Stimulated activated CD8-positive, alpha-beta memory T cell treated with anti-CD3 and anti-CD28 coated beads, Interleukin-7, amount 100 ng/mL, for 1 hour (primary cell): ENCODE measurements at places on chromosomes 12 and 14.

GRCh38 chr14:92360651-92361370 is 37.8 kb downstream of the SLC24A4 start:
- no peak for DNase-seq

- peak; percentile 58 for DNase-seq
Observed at GRCh38 chr12:108616941-108617858, 16.5 kb downstream of the SELPLG start.

- no peak for DNase-seq
Observed at GRCh38 chr12:108694812-108695278, 36.5 kb downstream of the CORO1C start.

GRCh38 chr14:50783563-50783962 is 47.4 kb downstream of the NIN start:
- no peak for DNase-seq

- no peak for DNase-seq
Observed at GRCh38 chr14:61372842-61373555, 51.6 kb downstream of the PRKCH start.

GRCh38 chr12:75834591-75834990 is 197.0 kb downstream of the PHLDA1 start:
- no peak for DNase-seq

GRCh38 chr12:129544716-129545115 is 359.1 kb downstream of the TMEM132D start:
- no peak for DNase-seq

DNA sequence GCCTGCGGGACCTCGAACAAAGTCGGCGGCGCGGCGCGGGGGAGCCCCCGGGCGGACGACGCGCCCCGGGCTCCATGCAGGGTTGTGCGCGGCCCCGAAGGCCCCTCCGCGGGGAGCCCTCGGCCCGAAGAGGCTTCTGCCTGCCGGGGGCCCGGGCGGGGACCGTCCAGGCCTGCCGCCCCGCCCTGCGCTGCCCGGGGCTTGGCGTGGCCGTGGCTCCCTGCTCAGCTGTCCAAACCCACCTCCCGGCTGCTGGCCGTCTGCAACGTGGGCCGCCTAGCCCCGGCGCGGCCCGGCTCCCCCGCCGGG is 670 bp downstream of the DYRK2 start:
- DNase-seq: no peak

GRCh38 chr12:6607751-6608591 is 792 bp upstream of the CHD4 start:
- no peak for DNase-seq

DNA sequence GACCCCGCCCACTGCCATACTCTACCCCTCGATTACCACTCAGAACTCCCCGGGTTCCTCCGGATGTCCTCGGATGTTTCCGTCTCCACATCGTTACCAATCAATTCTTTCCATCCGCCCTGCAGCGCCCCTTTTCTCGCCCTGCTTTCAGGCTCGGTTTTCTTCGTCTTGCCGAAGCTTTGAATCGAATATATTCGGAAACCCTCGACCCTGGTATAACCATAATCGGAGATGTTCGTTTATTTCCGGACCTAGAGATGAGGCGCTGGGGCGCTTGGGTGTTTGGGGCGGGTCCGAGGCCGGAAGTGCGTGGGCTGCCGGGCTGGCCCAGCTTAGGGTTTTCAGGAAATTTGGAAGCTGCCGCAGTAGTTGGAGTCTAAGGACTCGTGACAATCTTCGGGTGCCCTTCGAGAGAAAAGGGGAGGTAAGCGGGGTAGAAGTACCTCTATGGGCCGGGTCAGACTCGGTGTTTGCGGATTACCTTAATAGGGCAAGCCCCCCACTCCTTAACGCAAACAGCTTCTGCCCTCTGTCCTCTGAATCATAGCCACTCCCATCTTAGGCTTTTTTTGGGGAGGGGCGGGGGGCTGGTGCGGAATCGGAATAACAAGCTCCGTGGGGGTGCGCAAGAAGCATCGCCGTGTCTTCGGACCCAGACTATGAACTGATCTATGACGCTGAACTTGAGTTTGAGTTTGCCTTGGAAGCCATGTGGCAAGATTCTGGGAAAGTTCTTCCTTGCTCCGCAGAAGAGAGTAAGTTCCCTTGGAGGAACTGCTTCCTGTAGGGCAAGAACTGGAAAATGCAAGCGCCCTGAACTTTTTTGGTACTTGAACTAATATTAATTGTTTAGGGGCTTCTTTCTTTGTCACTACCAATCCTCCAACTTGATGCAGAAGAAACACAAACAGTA is at the start of gene C14orf119:
C14orf119 (plus strand) TSS at position 310 of the 913 bp plus-strand sequence. CDS start 2,154 bp downstream, outside the sequence.
- peak; percentile 98 for DNase-seq

- DNase-seq: no peak
Observed at GRCh38 chr12:42129595-42130204, 15.0 kb downstream of the GXYLT1 start.

DNA sequence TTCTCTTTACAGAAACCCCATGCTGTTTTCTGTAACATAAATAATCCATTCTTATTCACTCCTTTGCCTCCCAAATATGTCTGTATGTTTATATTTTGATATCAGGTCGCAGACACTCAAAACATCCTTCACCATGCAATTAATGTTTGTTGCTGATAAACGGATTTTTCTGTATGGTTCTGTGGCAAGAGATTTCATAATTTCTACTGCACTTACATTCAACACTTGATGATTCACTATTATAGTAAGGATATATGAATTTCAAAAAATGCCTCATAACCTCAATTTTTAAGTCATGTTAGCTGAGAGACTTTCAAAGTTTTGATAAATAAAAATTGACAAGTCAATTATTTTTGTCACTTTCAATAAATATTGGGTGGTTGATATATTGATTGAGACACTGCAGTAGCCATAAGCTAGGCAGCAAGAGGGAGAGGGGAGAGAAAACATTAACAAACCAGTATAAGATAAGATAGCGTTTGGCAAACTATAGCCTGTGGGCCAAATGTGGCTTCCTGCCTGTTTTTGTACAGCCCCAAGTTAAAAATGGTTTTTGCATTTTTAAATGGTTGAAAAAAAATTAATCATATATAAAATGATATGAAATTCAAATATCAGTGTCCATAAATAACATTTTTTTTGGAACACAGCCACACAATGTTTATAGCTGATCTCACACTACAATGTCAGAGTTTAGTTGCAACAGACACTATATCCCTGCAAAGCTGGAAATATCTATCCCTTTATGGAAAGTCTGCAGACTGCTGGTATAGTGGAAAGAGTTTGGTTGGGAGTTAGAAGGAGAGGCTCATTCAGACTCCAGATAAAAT is 18.3 kb downstream of the ALDH6A1 start:
- DNase-seq: no peak

DNA sequence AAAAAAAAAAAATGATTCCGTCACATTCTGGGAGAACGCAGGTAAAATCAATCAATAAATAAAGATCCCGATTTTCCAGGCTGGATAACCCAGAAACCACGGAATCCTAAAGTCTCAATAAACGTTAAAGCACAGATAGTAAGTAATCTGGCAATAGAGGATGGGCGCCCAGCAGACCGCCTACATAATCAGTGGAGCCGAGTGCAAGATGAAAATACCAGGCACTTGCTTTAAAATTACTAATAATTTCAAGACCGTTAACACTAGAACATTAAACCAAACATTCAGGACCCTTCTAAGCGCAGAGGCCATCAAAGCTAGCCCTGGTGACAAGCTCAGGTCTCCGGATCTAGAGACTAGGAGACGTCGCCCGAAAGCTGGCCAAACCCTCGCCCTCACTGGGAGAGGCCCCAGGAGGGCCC is 1.2 kb upstream of the DCAF11 start:
- no peak for DNase-seq

DNA sequence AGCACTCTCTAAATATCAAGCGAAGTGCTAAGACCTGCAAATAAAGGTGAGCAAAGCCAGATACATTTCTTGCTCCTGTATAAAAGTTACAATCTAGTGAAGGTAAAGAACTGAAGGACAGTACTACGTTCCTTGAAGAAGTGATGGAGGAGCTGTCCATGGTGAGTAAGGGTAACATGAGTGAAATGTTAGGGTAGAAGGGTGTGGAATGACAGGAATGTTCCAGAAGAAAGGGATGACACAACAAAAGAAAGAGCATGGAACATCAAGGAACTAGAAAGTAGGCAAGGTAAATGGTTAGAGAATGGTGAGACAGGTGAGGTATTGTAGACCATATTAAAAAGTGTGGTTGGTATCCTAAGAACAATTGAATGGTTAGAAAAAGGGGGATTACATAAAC is 272.4 kb downstream of the ACSS3 start:
- DNase-seq: no peak

DNA sequence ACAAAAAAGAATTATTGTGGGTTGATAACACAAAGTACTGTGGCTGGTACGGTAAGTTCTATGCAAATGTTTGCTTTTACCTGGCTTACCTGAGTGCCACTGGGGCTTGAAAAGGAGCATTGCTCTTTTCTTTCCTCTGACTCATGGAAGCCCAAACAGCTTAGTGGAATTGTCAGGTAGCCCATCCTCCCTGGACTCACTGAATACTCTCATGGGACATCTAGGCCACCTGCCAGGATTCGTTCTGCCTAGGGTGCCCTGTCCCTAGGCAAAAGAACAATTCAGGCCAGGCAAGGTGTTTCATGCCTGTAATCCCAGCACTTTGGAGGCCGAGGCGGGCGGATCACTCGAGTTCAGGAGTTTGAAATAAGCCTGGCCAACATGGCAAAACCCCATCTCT is 22.5 kb upstream of the YAF2 start:
- DNase-seq: no peak

GRCh38 chr12:90995010-90995409 is 9.8 kb downstream of the EPYC start:
- no peak for DNase-seq

- no peak for DNase-seq
Observed at GRCh38 chr12:45227316-45228067, 11.6 kb downstream of the ANO6 start.
